GM10248 (cell line): ENCODE measurements at places on chromosomes 12 and 14.

GRCh38 chr12:113917393-113917792 is 48.7 kb downstream of the RBM19 start:
- DNase-seq: no peak

- no peak for DNase-seq
These were observed 41.4 kb downstream of the SCARB1 start for GRCh38 chr12:124822218-124822617.

DNA sequence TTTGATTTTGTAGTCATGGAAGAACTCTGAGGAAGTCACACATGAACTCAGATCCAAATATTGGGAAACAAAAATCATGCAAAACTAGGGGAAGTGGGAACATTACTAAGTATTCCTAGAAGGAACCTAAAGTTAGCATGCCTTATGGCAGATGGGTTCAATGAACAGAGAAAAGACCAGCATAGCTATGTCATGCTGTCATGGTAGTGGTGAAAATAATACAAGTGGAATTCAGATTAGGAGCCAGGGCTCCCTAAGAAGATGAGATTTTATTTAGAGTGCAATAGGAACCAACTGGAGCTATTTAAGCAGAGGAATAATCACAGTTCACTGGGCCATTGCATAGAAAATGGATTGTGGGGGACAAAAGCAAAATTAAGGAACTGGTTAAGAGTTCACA is 134.0 kb downstream of the DIO2 start:
- DNase-seq: no peak

DNA sequence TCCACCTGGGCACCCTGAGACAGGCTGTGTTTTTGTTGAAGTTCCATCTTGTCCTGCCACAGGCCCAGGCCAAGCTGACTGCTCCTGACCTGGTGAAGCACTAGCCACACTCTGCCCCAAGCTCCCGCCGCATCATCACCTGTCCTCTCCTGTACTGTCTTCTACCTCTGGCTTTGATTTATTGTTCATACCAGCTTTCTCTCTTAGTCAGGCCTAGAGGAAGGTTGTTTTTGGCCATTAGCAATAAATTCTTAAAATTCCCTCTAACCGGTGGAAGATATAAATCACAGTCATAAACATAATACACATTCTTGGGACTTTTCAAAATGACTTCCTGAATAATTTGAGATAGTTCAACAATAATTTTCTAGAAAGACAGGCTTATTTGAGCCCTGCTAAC is 169.4 kb downstream of the DAD1 start:
- no peak for DNase-seq
